Fibroblast of villous mesenchyme (primary cell): ENCODE measurements at places on chromosomes 3 and 15. TPM values are rescaled to one million over a fixed set of nuclear protein-coding genes. Genes with fewer than 3 reads are reported as not detected.
A peak's percentile ranks its signal among the peaks of the same experiment; 100 is the strongest.

CLSTN2 gene
- total RNA-seq = 5.8 and 7.3 TPM in 2 replicates

PCSK6 gene
- 7.7 and 10.4 TPM in 2 replicates for total RNA-seq

BLM gene
- 4.8 and 6.0 TPM in 2 replicates for total RNA-seq

WNT7A gene
- not detected in 2 replicates for total RNA-seq

DNA sequence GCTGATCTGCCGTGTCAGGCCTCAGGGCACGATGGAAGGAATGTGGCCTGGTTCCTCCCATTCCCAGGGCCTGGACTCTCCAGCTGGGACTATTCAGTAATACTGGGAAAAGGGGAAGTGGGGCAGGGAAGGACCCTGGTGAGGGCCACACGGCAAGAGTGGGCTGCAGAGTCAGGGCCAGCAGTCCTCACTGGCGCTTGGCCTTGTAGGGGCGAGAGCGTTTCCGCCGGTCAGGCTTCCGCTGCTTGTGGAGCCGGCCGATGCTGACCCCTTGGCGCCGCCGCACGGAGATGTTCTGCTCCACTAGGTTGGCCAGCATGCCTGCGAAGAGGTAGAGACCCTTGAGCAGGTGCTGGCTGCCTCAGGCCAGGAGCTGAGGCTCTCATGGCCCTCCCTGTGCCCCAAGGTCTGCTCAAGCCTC, 42.8 kb downstream of the SEMA3G start:
- DNase-seq = no peak

- no peak for DNase-seq
These were observed 54.3 kb downstream of the LRRN1 start for GRCh38 chr3:3853544-3853943.

DNA sequence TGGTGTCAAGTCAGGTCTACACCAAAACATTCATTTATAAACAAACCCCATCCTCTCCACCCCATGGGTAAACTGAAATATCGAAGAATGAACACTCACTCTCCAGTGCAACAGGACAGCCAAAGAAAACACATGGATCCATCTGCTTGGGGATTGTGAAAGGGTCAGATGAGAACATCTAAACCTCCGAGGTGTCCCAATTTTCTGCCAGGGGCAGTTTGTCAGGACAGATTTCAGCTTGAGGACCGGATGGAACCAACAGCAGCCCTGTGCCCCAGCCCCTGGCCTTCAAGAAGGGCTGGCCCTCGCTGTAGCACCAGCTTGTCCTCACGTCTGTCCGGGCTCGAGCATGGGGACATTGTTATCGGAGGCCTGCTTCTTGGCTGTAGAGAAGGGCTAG, 45.5 kb downstream of the PCSK6 start:
- DNase-seq = no peak

DNA sequence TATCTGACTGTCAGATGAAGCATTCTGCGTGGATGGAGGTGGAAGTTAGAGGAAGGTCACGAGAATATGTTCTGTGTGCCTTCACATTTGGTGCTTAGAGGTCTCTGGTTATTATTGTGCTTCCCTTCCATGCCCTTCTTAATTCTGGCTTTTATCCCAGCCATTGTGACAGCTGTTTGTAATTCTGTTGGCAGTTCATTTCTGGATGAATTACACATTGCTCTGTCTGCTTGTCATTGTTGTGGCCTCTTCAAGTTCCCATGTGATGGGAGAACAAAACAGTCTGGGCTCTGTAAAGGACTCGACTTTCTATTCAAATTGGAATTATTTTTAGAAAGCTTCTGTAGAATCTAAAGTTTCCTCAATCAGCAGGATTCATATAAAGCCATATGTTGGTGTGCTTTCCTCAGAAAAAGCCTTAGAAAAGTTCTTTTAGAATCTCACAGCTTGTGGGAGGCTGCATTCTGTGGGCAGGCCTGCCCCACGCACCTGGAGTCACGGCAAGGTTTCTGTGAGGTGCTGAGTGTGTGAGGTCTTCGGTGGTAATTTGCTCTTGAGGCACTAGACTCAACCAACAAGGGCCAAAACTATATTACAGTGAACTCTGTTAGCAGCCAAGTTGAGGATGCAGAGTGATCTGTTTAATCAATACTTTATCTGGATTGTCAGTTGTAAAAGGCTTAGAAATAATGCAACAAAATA, 397.4 kb upstream of the AZI2 start:
- DNase-seq = no peak

DNA sequence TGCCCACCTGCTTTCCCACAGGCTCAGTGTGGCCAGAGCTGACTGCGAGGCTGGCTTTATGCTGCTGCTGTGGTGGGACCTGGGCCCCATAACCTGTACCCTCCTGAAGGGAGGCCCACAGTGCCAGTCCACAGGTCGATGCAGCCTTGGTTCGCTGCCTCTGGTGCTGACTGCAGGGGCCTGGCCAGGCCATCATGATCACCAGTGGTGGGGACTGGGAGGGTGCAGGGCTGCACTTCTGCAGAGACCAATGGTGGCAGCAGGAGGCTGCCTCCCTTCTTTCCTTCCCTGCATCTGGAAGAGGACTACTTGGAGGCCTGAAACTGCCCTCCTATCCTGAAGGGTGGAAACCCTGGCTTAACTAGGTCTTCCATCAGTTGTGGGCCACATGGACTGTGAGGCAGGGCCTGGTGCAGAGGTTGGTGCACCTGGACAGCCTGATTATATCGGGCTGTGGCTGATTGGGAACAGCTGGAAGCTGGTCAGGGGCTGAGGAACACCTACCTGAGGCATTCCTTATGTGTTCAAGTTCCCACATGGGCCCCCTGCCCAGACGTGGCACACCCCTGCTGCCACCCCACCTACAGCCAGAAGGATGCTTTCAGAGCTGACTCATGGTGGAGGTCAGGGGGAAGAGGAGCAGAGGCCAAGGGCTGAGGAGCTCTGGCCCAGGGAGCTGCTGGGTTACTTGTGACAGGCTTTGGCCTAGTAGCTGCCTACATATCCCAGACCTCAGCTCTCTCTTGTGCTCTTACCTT, 29.8 kb downstream of the POMGNT2 start:
- DNase-seq = no peak

- DNase-seq = no peak
These were observed 290.7 kb upstream of the MDFIC2 start for GRCh38 chr3:70603103-70603502.

GRCh38 chr3:187739094-187739560, 6.1 kb downstream of the BCL6 start:
- no peak for DNase-seq

DNA sequence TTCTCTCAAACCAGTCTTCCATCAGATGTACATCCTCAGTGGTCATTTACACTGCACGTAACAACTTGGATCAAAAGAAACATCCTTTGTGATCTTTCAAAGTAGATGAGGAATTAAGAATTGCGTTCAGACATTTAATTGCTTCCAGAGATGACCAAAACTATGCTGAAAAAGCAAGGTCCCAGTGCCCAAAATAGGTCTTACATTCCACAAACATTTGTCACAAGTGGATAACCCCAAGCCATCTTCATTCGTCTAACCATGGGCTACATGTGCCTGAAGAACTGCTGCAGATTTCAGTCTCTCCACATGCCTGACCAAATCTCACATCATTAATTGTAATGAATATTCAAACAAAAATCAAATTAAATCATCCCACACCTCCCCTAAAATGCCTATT, 273.6 kb downstream of the SHOX2 start:
- no peak for DNase-seq

DNA sequence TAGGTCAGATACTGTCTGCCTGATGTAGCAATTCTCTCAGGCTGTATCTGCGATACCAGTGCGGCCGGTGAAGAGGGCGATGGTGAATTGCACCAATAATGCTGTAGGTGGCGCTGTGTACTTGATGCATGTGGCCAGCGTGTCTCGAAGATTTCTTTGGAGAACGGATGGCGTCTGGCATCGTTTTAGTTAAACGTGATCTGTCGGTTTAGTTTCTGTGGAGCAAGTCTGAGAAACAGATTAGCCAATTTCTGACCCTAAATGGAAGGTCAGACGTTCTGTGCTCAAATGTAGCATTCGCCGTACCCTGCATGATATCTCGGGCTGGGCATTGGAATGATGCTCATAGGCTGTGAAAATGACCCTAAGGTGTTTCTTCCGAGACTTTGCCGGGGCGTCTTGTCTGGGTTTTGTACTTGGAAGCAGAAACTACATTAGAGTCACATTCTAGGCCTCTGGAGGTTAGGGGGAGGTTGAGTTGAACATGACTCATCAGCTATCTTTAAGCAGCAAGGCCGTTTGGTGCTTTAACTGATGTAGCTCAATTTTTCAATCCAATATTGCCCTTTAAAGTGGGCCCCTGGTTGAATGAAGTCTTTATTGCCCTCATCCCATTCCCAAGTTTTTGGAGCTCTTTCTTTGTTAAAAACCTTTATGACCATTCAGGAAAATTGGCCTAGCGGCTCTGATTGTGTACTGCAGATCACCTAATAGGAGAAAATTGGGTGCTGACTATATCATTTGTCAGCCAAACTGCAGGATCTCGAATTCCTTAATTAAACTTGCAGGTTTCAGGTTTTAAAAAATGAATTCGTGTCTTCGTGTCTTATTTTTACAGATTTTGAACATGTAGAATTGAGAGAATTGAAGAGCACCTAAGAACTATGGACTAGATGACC, 80.0 kb downstream of the SQOR start:
- DNase-seq = peak; percentile 71

DNA sequence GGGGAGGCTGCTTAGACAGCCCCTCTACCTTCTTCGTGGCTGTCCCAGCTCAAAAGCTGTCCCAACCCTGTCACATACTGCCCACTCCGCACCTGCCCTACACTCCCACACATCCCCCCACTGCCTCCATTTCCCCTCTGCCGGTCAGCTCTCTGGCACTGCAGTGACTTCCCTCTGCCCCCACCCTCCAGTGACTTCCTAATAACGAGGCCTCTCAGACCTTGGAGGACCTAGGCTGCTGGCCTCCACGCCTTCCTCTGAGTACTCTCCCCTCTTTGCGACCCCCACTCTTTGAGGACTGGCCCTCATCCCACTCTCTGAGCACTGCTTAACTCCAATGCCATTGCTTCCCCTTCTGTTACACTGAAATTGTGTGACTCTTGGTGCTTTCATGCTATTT, 45.3 kb downstream of the KY start:
- DNase-seq = no peak

GRCh38 chr15:62083194-62084154, 16.7 kb downstream of the C2CD4A start:
- DNase-seq = no peak

- DNase-seq = no peak
These were observed 90.1 kb downstream of the IGF2BP2 start for GRCh38 chr3:185734725-185735096.

DNA sequence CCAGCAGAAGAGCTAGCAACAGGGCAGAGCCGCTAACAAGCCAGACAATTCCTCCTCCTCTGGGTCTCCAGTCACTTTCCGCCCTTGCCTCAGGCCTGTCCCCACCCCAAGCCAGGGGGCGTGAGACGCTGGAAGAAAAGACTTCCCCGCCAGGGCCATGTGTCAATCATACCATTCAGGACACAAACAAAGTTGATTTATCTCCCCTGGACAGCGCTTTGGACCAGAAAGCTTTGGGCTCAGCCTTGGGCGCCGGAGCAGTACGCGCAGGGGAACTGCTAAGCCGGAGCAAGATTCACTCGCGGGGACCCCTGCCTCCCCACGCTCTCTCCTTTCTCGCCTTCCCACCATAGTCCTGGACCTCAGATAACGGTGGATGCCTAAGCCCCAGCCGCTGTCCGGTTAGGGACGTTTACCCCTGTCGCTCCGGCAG, 479 bp downstream of the LRRC2 start:
- DNase-seq = no peak

DNA sequence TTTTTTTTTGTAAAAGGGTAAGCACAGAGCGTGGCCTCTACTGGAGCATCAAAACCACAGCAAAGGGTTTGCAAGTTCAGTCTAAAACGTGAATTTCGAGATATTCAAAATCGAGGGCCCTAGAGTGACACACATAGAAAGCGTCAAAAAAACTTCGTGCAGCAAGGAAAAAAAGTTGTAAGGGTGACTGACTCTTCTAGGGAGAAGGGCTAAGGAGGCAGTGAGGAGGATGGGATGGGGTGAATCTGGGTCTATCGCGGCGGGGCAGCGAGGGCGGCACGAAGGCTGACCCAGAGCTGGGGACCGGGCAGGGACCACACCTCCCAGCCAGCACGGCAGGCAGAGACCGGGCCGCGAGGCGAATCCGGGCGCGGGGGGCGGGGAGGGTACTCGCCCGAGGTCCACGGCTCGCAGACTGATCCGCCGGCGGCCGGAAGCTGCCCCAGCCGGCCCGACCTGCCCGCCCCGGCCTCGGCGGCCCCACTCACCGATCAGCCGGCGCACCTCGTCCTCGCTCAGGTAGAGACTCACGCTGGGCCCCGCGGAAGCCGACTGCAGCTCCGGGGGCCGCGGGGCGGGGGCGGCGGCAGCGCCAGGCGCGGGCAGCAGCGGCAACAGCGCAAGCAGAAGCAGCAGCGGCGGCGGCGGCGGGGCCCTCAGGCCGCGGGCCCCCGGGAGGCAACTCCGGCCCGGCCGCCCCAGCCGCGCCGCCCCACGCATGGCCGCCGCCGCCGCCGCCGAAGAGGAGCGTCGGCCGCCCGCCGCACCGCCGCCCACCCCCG, 533 bp downstream of the RYK start:
- peak; percentile 50 for DNase-seq

DNA sequence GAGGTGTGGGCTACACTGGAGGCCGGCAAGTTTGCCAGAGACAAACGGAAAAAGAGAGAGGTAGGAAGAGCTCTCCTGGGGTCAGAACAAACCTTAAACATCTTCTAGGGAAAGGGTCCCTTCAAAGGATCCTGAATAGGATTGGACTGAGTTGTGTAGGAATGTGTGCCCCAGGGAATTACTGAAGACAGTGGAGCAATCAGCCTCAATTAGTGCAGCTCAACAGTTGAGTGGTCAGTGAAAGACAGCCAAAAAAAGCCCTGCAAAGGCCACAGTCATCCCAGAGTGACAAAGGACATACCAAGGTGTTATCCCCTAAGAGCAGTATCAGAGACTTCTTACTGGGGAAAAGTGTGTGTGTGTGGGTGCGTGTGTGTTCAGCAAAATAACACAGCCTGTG, 70.3 kb downstream of the NUP210 start:
- no peak for DNase-seq

DNA sequence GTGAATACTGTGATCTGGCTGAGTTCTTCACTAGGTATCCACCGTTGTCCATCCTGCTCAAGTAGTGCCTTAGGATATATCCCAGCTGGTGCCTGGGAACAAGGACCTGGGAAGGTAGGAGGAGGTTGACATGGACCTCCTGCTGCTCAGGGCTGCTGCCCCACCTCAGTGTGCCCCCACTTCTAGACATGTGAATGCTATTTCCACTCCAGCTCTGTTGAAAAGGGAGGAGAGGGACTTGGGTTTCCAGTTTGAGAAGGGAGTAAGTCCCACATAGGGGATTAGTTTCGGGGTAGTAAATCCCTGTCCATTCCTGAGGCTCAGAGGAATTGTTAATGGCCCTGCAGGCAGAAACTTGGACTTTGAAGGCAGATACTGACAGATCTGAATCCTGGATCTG, 32.9 kb upstream of the ETV5 start:
- DNase-seq = no peak

- DNase-seq = no peak
These were observed 247.8 kb downstream of the FAM43A start for GRCh38 chr3:194933465-194933864.

DNA sequence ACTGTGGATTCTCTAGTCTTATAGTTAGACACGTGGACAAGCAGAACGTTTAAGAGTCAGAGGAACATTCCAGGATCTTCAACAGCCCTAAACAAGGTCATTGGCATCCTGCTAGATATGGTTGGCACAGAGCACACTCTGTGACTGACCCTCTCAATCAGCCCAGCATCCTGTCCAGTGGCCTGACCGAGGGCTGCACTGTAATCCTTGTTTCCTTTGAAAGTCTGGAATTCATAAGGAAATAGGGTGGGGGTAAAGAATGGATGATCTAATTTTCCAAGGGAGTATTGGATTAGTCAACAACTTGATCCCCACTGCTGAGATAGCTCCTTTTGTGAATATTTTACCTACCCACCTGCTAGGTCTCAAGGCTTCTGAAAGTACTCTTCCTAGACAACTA, 94.5 kb upstream of the DLG1 start:
- DNase-seq = no peak
